Activated T-cell treated with anti-CD3 and anti-CD28 coated beads, Interleukin-2, amount 50 U/mL, for 24 hours (primary cell): ENCODE measurements at places on chromosomes 4 and X.

- H3K4me1 ChIP-seq = peaks cover 3% of the 10 kb centered on the region
- peaks cover 44% of the 10 kb centered on the region for H3K27me3 ChIP-seq
- no peak overlapping the region for H3K4me3 ChIP-seq
- peak; percentile 60 for DNase-seq
Observed at GRCh38 chr4:186149872-186150271, 41.5 kb upstream of the CYP4V2 start.

DNA sequence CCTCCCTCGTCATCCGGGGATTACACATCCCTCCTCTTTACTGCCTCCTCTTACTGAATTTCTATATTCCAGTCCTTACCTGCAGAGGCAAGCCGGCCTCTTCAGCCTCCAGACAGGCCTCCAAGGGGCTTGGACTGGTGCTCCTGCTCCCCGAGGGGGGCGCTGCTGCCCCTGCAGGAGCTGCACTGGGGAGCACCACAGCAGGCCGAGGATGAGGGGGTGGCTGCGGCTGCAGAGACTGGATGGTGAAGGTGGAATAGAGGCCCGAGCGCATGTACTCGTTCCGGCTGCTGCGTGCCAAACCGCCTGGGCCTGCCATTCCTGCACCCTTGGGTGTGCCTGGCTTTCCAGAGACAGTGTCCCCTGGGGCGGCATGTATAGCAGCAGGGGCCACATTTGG lies 9.1 kb upstream of the CFP start:
- H3K4me3 ChIP-seq = no peak overlapping the region
- no peak overlapping the region for H3K27ac ChIP-seq
- DNase-seq = no peak
- no peaks in the 10 kb centered on the region for H3K27me3 ChIP-seq
- peaks cover 17% of the 10 kb centered on the region for H3K4me1 ChIP-seq
- peaks cover 73% of the 10 kb centered on the region for H3K36me3 ChIP-seq

- no peaks in the 10 kb centered on the region for H3K27me3 ChIP-seq
- H3K4me3 ChIP-seq = no peak overlapping the region
- H3K36me3 ChIP-seq = no peaks in the 10 kb centered on the region
Observed at GRCh38 chr4:25509646-25510045, 132.6 kb downstream of the ANAPC4 start.

GRCh38 chr4:11564021-11564420 lies 135.3 kb upstream of the HS3ST1 start:
- H3K27me3 ChIP-seq = peaks cover 3% of the 10 kb centered on the region
- no peak overlapping the region for H3K4me3 ChIP-seq
- no peak for DNase-seq
- no peak overlapping the region for H3K27ac ChIP-seq
- peaks cover 9% of the 10 kb centered on the region for H3K4me1 ChIP-seq

DNA sequence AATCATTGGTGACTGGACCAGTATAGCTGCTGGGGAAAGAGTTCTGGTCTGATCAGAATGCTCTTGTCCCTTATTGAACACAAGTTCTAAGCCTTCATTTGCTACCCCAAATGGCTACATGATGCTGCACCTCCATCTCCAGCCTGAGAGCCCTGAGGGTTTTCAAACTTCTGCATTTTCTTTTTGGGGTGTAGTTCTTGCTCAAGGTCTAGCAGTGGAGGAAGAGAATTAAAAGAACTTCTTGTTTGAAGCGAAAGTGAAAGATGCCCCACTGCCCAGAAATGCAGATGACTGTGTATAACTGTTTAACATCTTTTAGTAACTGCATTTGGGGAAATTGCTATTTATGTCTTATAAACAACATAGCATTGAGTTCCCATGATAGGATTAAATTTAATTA lies 38.5 kb downstream of the LAMTOR3 start:
- no peaks in the 10 kb centered on the region for H3K27me3 ChIP-seq
- DNase-seq = no peak
- peaks cover 81% of the 10 kb centered on the region for H3K4me1 ChIP-seq
- H3K4me3 ChIP-seq = peak overlapping the region; percentile 47

DNA sequence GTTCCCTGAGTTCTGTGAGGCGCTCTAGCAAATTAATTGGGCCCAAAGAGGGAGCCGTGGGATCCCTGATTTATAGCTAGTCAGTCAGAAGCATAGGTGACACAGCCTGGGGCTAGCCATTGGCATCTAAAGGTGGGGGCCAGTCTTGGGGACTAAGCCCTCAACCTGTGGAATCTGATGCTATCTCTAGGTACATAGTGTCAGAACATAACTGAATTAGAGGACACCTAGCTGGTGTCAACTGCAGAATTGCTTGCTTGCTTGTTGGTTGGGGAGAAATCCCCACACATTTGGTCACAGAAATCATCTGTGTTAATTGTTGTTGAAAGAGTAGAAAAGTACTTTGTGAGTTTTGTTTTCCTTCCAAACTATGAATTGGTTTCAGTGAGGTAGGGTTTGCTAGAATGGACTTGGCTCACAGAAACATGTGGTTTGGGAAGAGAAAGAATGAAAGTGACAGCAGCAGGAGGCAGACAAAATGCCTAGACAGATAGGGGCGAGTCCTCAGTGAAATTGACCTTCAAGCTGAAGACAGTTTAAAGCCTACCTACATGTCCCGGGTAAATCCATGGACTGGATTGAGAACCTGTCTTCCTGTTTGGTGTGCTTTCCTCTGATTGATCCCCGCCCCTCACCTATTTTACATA lies 12.8 kb upstream of the GPR82 start:
- no peak overlapping the region for H3K27ac ChIP-seq
- H3K4me1 ChIP-seq = peaks cover 38% of the 10 kb centered on the region
- peaks cover 49% of the 10 kb centered on the region for H3K27me3 ChIP-seq
- no peak overlapping the region for H3K4me3 ChIP-seq
- DNase-seq = no peak

DNA sequence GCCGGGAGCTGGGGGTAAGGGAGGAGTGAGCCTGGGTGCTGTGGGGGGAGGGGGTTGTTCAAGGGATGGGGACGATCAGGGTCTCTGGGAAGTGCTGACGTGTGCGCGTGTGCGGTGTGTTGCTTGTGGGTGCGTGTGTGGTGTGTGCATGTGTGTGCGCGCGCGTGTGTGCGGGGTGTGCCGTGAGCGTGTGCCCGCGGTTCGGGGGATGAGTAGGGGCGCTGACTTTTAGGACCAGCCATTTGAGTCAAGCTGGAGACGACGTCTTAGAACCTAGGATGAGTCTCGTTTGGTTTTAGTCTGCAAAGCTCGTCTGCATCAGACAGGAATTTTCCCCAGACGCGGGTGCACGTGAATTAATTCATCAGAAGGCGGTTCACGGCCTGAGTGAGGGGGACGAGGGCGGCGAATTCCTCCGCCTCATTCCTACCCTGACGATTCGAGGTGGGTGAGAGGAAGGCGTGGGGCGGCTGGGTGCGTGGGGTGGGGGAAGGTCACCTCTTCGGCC lies 950 bp upstream of the TMEM271 start:
- peak overlapping the region; percentile 48 for H3K4me3 ChIP-seq
- no peak overlapping the region for H3K27ac ChIP-seq
- H3K4me1 ChIP-seq = peaks cover 14% of the 10 kb centered on the region

- H3K27me3 ChIP-seq = peaks cover 26% of the 10 kb centered on the region
- DNase-seq = no peak
- H3K27ac ChIP-seq = no peak overlapping the region
- no peaks in the 10 kb centered on the region for H3K36me3 ChIP-seq
- H3K4me1 ChIP-seq = no peaks in the 10 kb centered on the region
- H3K4me3 ChIP-seq = no peak overlapping the region
Observed at GRCh38 chr4:122000849-122001248, 49.0 kb upstream of the TRPC3 start.

GRCh38 chrX:154027986-154028385 lies 8.3 kb upstream of the IRAK1 start:
- H3K4me1 ChIP-seq = no peaks in the 10 kb centered on the region
- H3K4me3 ChIP-seq = no peak overlapping the region
- H3K36me3 ChIP-seq = peaks cover 58% of the 10 kb centered on the region
- peaks cover 43% of the 10 kb centered on the region for H3K27me3 ChIP-seq

- H3K36me3 ChIP-seq = peaks cover 62% of the 10 kb centered on the region
- H3K27ac ChIP-seq = peak overlapping the region; percentile 88
- DNase-seq = no peak
- H3K27me3 ChIP-seq = no peaks in the 10 kb centered on the region
- peak overlapping the region; percentile 94 for H3K4me3 ChIP-seq
- H3K4me1 ChIP-seq = peaks cover 68% of the 10 kb centered on the region
Observed at GRCh38 chrX:20140420-20140819, 1.2 kb downstream of the EIF1AX start.

GRCh38 chr4:54929459-54929858 lies 195.9 kb downstream of the KDR start:
- no peak overlapping the region for H3K27ac ChIP-seq
- H3K4me1 ChIP-seq = peaks cover 1% of the 10 kb centered on the region
- no peaks in the 10 kb centered on the region for H3K27me3 ChIP-seq
- H3K4me3 ChIP-seq = no peak overlapping the region
